T47D (cell line): ENCODE measurements at places on chromosomes 1 and 21.

GRCh38 chr1:204653590-204654340 lies 31.8 kb downstream of the LRRN2 start:
- no peak for DNase-seq

GRCh38 chr1:70807088-70807664 lies 240.4 kb downstream of the PTGER3 start:
- DNase-seq = no peak

GRCh38 chr1:201266774-201267173 lies 16.5 kb upstream of the PKP1 start:
- DNase-seq = peak; percentile 26

DNA sequence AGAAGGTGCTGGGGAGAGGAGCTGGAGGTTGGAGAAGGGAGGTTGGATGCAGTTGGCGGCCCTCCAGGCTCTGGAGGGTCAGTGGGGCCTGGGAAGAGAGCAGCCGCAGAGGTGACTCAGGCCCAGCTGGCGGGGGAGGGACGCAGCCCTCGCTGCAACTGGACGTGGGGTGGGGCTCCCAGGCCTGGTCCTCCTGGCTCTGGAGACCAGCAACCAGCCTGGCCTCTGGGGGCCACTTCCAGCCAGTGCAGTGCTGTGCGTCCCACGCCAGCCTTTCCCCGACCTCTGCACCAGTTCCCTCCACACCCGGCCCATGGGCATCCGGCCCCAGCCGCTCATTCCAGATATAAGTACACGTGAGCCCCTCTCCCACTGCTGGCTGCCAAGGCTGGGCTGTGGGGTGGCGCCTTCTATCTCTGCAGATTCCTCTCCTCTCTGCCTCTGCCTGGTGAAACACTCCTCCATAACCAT lies 38.0 kb upstream of the COL18A1 start:
- DNase-seq = no peak

GRCh38 chr1:119720866-119721440 lies 9.2 kb downstream of the PHGDH start:
- DNase-seq = no peak

DNA sequence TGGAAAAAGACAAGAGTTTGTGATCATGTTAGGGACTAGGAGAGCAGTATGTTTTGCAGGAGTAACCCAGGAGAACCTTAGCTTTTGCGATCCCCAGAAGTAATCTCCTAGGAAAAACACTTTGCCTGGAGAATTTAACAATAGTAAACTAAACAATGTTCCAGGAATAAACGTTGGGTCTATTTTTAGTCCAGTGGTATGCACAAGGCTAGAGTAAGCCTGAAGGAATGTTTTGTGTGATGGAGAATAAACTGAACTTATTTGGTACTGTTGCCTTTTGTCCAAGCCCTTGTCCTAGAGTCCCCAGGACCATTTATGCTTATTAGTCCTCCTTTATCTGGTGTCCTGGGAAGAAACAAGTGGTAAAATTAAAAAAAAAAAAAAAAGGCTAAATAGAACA lies 28.7 kb upstream of the RGS5 start:
- DNase-seq = no peak

GRCh38 chr1:225813214-225813964 lies 3.5 kb downstream of the EPHX1 start:
- DNase-seq = no peak

DNA sequence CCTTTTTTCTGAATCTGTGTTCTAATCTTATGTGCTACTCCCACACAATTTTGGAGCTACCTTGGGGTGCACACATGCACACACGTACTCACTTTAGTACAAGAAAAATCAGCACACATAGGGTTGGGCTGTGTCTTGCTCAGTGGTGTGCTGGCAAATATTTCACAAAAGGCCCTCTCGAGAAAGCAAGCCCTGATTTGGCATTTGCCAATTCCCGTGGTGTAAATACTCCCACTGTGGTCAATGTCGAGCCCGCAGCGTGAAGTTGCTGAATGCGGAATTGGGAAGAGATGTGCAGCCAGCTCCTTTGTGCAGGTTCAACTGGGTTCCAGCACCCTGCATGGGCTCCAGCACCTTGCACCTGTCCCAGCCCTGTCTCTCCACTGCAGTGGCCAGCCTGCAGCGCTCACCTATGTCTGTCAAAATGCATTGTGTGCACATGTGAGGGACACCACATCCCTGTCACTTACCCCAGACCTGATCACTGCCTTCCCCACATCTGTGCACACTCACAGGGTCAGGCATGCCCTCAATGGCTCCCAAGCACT lies 78.4 kb upstream of the WNT4 start:
- DNase-seq = no peak

DNA sequence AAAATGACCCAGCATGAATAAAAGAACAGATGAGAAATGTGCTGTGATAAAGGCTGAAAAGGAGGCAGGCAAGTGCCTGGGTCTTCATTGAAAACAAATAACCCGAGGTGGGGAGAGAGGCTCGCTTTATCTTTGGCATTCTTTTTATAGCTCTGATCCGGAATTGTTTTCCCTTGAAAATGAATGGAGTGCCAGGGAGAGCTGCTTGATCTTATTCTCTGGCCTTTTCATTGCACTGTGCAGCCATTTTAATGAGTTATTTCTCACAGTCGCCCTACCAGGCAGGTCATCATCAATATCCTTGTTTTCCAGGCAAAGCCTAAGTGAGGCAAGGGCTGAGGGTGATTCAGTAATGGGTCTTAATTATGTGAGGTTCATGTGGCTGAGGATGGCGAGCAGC lies 39.8 kb upstream of the HLX start:
- DNase-seq = no peak

DNA sequence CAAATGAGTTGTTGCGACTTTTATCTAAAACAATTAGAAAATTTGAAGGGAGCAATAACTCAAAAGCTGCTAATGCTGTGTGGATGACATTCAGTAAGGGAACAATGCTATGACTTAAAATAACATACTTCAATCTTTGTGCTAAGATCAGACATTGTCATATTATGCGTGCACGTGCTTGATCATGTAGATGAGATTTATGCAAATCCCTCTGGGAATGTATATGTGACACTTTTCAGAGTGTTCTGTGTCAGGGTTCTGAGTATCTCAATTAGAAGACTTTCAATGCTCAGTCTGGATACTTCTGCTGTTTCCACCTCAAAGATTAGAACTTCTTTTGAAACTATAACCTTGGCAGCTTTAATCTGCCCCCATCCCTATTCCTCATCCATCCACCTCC lies 18.6 kb upstream of the POU2F1 start:
- DNase-seq = no peak

- DNase-seq = peak; percentile 61
Observed at GRCh38 chr1:42176902-42177519, 12.5 kb upstream of the GUCA2A start.

- DNase-seq = peak; percentile 72
Observed at GRCh38 chr1:203117611-203118575, 9.6 kb upstream of the ADORA1 start.

DNA sequence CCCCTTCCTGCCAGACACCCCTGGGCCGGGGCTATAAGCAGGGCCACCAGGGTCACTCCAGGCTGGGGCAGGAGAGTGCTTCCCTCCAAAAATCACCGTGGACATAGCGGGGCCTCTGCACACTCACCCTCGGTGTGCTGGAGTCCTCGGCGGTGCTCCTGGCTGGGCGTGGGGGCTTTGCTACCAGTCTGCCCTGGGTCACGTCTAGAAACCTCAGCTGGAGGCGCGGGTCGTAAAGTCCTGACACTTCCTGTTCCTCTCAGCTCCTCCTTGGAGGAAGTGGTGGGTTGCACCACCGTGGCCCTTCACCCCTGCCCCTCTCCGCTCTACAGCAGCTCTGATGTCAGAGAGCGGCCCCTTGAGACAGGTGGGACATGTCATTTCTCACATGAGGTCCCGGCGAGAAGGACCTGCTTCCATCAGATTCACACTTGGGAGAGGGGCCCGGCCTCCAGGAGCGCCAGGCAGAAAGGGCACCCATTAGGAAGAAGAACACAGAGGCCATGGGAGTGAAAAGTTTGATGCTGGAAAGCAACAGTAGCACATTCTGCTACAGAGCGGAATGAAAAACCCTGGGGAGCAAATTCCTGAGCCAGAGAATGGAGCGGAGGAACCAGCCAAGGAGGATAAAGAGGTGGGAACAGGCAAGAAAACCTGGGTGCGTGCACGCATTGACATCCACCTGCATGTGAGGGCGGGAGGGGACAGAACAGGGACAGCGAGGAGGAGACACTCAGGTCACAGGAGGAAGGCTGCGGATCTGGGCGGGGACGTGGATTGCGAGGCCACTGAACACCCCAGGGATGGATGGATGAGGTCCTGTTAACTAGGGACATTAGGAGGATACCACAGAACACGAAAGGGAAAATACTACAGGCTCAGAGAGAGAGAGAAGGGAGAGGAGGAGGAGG lies at the start of gene ITGB2:
ITGB2 (minus strand) TSS at position 206 of the 911 bp plus-strand sequence. CDS start 10,117 bp downstream, outside the sequence.
- DNase-seq = no peak

- no peak for DNase-seq
Observed at GRCh38 chr1:230708631-230709580, 5.0 kb downstream of the AGT start.

DNA sequence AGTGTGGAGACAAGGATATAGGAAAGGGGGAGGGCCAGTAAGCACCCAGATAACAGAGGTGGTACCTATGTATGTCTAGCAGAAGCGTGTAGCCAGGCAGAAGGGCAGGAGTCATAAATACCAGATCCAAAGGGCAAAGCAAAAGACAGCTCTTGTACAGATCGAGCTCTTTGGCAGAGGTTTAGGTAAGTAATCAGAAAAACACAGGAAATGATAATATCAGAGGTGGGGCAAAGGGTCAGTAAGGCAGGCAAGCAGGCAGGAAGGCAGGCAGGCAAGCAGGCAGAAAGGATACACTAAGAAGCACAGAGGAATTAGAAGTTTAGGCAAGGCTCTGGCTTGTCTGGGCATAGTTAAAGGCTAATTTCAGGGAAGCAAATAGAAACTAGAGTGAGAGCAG lies 22.7 kb upstream of the SLFNL1 start:
- no peak for DNase-seq

DNA sequence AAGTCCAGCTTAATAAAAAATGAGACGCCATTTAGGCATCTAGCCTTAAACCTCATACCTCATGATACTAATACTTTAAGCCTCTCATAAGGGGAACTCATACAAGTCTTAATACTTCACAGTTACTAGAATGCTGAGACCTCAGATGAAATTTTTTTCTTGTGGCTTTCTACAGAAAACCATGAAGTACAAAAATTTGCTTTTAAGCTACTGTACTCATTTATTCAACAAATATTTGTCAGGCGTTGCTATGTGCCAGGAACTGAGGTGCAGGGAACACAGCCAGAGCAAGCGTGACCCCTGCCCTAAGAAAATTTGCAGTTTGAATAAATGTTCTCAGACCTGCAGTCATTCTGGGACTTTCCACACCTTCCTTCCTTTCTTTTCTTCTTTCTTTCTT lies 150.6 kb downstream of the MRPL39 start:
- DNase-seq = peak; percentile 12

DNA sequence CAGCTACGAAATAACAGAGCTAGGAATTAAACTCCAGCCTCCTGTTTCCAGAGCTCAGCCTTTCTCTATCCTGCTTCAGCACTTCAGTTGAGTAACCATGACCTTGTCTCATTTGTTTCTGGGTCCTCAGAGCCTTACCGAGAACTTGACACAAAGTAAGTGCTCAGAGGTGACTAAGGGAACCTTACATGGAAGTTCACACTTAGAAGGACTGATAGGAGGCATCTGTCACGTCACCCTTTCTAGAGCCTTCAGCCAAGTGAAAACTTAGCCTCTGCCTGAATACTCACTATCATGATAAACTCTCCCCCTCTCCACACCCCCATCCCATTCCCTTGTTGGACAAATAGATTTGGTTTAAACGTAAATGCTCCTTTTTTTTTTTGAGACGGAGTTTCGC lies 9.8 kb upstream of the LUZP1 start:
- DNase-seq = no peak
